ENCODE measurements at places on chromosomes 1 and 21.

DNA sequence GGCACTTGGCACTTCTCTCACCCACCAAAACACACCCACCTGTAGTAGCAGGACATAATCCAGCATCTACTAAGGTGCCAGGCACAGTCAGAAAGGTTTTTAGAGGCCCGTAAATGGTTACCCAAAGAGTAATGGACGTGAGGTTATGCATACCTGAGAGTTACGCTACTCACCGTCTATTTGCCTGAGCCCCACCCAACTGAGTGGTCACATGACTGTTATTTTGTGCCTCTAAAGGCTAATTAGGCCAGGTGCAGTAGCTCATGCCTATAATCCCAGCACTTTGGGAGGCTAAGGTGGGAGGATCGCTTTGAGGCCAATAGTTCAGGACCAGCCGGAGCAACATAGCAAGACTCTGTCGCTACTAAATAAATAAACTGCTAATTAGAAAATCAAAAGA lies 11.0 kb downstream of the LMX1A start:
- no peak for DNase-seq

GRCh38 chr1:246591958-246592357 lies 25.7 kb downstream of the CNST start:
- DNase-seq, result no peak

GRCh38 chr21:31543191-31543590 lies 116.3 kb upstream of the SOD1 start:
- no peak for DNase-seq

DNA sequence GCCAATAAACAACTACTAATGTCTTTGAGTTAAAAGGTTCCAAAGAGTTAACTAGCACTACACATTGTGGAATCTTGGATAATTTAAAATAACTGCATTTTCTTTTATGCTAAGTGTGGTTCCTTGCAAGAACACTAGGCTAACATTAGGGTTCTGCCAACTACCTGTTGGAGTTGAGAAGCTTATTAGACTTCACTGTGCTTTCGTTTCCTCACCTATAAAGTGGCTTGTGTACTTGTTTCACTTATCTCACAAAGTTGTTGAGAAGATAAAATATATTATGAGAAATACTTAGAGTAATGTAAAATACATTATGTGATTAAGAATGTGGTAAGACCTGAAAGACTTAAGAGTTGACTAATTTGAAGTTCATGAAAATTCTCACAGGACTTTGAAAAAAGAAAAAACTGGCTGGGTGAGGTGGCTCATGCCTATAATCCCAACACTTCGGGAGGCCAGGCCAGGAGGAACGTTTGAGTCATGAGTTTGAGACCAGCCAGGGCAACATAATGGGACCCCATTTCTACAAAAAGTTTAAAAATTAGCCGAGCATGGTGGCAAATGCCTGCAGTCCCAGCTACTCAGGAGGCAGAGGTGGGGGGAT lies 5.6 kb upstream of the RRAGC start:
- no peak for DNase-seq

DNA sequence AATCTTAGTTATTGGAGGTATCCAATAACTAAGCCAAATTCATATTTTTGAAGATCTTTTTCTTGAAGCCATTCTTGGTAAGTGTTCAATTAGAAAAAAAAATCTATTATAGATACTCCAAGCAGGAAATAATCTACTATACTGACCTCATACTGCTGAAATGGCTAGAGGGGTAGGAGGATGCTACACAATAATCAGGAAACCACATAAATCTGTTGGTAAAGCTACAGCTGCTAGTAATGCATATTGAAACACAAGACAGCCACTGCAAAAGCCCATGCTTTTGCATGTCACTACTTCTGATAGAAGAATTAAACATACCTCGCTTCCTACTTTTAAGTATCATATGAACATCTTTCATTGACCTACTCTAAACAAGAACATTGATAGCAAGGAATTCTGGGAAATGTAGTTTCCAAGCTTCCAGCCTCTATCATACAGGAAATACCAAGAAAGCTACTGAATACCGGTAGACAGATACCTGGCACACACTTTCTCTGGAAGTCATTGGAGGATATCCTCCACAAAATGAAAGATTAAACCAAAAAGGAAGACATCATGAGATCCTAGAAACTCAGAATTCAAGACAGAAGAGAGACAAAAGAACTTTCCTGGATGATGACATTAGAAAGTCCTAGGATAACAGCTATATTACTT lies 103.0 kb upstream of the VAV3 start:
- DNase-seq, result no peak

- DNase-seq, result peak; percentile 82
Observed at GRCh38 chr21:31184459-31184858, 146.2 kb upstream of the KRTAP19-8 start.

DNA sequence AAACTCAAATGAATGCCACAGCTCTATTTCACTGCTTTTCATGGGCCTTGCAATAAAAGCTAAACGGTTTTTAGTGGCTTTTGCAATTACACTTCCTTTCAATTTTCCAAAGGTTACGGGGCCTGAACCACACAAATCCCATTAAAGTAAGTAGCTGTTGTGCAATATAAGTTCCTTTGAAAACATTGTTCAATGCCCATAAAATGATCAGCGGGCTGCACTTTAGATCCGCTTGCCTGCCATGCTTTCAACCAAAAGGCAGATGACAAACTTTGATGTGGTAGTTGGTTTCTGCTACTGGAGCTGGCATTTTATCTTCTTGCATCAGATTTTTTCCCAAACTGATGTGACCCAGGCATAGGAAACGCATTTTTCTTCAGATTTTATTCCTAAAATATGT lies 50.2 kb downstream of the PRRX1 start:
- no peak for DNase-seq

- DNase-seq, result no peak
Observed at GRCh38 chr1:22222723-22223122, 79.8 kb upstream of the WNT4 start.

GRCh38 chr1:31621498-31621820 lies 4.0 kb downstream of the HCRTR1 start:
- DNase-seq, result no peak

DNA sequence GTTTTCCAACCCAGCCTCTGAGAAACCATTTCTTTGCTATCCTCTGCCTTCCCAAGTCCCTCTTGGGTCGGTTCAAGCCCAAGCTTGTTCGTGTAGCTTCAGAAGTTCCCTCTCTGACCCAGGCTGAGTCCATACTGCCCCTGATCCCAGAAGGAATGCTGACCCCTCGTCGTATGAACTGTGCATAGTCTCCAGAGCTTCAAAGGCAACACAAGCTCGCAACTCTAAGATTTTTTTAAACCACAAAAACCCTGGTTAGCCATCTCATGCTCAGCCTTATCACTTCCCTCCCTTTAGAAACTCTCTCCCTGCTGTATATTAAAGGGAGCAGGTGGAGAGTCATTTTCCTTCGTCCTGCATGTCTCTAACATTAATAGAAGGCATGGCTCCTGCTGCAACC lies 23.8 kb downstream of the EIF2D start:
- DNase-seq, result no peak

DNA sequence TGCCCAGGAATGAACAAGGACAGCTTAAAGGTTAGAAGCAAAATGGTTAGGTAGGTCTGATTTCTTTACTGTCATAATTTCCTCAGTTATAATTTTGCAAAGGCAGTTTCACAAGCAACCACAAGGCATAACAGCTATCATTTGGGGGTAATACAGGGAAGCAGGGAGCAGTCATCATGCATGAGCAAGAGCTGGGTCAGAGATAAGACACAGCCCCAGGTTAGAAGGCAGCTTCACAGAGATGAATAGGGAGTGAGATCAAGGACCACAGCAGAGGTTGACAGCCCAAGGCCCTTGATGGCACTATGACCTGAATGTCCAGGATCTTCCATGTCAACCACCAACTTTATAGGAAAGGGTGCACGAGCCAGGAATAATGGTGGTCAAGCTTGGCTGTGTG lies 9.0 kb upstream of the CSRP1 start:
- DNase-seq, result no peak

DNA sequence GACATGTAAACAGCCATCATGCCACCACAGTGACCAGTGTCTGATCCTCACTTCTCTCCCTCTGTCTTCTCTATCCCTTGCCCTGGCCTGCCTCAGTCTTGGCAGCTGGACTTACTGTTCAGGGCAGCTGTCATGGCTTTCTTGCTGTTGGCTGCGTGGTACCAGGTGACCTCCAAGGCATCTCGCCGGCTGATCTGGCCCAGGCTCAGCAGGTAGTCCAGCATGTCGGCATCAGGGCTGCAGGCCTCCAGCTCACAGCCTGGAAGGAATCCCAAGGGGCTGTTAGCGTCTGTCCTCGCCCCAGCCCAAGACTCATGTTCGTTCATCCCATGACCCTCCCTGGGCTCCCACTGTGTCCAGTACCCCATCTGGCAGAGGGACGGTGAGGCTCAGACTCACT lies 3.6 kb downstream of the FAM151A start:
- DNase-seq, result no peak

GRCh38 chr1:151762941-151763921 lies at the start of gene MRPL9:
TSS of gene MRPL9 (minus strand) at chr1:151763496. CDS start at chr1:151763479, 17 bp downstream.
- DNase-seq, result peak; percentile 90

GRCh38 chr1:176576670-176577069 lies 113.7 kb downstream of the PAPPA2 start:
- DNase-seq, result no peak

DNA sequence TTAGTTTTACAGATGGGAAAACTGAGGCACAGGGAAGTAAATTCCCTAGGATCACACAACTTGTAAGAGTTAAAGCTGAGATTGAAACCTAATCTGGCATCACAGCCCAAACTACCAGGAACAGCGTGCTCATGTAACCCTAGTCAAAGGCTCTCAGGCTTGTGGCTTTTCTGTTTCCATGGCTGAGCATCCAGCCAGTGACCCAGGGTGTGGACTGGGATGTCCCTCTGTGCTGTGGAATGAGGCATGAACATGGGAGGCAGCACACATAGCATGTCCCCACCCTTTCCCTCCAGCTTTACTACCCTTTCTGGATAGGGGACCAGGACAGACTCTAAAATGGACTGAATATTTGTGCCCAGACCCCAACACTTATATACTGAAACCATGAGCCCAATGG lies 35.1 kb upstream of the RGS16 start:
- no peak for DNase-seq

DNA sequence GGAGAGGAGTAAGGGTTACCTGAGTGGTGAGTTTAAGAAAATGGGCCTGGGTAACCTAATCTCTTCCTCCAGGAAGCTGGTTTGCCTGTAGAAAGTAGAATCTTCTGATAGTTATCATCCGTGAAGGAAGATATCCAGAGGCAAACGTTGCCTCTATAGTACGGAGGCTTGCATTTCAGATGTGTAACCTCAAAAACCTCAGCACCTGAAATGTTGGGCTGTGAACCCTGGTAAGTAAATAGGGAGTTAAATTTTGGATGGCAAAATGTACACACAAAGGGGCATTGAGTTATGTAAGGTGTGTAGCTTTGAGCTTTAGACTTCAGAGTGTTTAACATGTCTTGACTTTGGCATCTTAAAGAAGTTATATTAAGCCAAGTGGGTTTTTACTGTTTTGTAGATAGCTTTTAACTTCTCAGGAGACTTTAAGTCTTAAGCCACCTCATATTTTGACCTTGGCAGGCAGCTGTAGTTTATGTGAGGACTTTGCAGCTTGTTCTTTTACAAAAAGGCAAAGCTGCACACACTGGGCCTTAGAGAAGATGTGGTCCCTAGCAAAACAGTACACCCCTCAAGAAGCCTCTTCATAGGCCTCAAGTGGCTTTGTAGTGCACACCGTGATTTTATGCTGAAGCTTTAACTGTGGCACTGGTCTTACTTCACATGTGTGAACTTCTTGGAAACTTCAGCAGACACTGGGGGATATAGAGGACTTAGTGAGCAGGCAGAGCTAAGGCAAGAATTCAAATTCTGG lies 83.4 kb downstream of the SNRPE start:
- no peak for DNase-seq

GRCh38 chr1:115035652-115036051 lies 6.0 kb downstream of the TSHB start:
- no peak for DNase-seq

- DNase-seq, result no peak
Observed at GRCh38 chr1:17289721-17290120, 18.3 kb upstream of the PADI4 start.

- DNase-seq, result no peak
Observed at GRCh38 chr1:108114033-108114599, 86.0 kb downstream of the SLC25A24 start.

- DNase-seq, result no peak
Observed at GRCh38 chr1:169361281-169361680, 6.3 kb downstream of the NME7 start.

DNA sequence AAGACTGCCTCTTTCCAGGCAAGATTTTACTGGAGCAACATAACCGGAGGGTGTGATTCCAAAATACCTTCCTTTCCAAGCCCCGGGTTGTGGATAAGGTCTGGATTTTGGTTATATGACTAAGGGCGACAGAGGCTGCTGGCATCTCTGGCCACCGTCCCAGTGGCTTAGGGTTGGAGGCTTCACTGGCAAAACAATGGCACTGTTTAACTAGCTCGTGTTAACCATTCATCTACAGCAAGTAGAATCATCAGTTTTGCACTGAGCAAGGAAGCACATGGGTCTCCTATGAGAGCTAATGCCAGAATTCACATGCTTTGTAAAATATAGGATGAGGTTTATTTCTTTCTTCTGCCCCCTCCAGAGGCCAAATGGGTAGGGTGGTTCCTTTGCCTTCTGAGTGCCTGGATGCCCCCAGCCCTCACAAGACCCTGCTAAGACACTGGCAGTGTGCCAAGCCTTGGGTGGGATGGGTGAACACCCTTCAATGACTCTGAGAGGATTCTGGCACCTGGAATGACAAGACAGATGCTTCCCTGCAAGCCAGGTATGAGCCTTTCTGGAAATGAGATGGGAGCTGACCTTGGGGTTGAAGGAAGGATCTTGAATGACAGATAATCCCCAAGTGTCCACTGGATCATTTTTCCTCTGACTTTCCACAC lies 36.8 kb downstream of the DHCR24 start:
- DNase-seq, result no peak

GRCh38 chr1:203742436-203742835 lies 22.5 kb upstream of the LAX1 start:
- DNase-seq, result no peak

DNA sequence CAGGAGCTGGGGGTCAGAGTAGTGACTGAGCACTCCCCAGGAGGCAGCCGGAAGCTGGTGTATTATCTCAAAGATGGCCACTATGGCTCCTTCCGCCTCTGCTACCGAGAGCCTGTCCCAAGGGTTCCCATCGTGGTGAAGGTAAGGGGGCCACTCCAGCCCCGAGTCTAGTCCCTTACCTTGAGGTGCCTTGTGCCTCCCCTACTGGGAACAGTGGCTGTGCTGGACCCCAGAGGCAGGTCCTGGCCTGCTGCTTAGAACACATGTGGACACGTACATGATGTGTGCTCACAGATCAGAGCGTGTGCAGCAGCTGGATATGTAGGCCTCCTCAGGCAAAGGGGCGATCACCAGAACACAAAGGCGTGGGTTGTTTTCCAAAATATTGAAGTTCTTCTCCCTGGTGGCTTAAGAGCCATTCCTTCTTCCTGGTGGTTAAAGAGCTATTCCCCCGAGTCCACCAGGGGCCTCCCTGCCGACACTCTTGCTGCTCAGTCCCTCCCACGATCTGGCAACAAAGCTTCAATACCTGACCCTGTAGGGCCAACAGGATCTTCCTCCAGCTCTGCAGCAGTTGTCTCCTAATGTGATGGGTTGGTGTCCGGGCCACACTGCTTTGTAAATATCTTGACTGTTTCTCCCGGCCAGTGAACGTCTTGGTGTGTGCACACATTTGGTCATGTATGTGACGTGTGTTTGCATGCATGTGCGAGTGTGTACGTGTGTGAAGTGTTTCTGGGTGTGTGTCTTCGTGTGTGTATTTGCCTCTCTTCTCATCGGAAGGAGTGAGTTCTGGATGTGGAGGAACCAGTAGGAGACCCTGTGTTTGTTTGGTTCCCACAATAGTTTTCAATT lies 68.4 kb upstream of the TINAGL1 start:
- no peak for DNase-seq

- no peak for DNase-seq
Observed at GRCh38 chr1:185514311-185514710, 197.3 kb upstream of the IVNS1ABP start.
